ENCODE measurements at places on chromosomes 2 and 18. TPM values are rescaled to one million over a fixed set of nuclear protein-coding genes. Genes with fewer than 3 reads are reported as not detected.

GRCh38 chr2:219445220-219445640 is 10.6 kb downstream of the SPEG start:
- H3K4me3 ChIP-seq: no peak overlapping the region
- peaks cover 11% of the 10 kb centered on the region for H3K27me3 ChIP-seq
- no peaks in the 10 kb centered on the region for H3K36me3 ChIP-seq
- H3K4me1 ChIP-seq: peaks cover 14% of the 10 kb centered on the region

DNA sequence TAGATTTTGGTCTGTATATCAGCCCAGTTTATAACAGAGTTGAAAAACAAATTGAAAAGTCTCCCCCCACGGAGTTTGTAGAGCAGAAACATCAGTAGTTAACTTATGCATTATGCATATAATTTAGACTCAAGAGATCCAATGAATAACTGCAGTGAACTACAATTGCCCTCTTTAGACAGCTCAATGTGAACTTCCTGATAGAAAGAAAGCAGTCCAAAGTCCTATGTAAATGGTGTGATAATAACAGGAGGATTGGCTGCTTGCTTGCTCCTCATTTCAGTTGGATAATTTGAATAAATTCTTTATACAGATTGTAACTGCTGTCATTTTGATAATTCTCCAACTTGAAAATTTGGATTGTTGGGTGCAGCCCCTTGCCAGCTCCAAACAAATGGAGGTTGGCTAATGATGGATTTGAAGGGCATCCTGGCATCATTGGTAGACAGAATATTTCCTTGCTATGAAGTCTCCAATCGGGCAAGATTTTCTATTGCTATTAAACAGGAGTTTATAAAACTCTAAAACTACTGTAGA is 297.1 kb downstream of the ASXL3 start:
- H3K4me1 ChIP-seq: no peaks in the 10 kb centered on the region
- no peak overlapping the region for H3K4me3 ChIP-seq
- no peak for DNase-seq
- H3K27me3 ChIP-seq: no peaks in the 10 kb centered on the region
- no peak overlapping the region for H3K27ac ChIP-seq
- H3K36me3 ChIP-seq: no peaks in the 10 kb centered on the region

ARHGAP25 gene
- 6.4 TPM for total RNA-seq

TUBB8B gene
- not detected for total RNA-seq

GRCh38 chr2:189337656-189338055 is 103.6 kb upstream of the WDR75 start:
- H3K27me3 ChIP-seq: no peaks in the 10 kb centered on the region
- H3K4me1 ChIP-seq: no peaks in the 10 kb centered on the region
- no peak for DNase-seq

DNA sequence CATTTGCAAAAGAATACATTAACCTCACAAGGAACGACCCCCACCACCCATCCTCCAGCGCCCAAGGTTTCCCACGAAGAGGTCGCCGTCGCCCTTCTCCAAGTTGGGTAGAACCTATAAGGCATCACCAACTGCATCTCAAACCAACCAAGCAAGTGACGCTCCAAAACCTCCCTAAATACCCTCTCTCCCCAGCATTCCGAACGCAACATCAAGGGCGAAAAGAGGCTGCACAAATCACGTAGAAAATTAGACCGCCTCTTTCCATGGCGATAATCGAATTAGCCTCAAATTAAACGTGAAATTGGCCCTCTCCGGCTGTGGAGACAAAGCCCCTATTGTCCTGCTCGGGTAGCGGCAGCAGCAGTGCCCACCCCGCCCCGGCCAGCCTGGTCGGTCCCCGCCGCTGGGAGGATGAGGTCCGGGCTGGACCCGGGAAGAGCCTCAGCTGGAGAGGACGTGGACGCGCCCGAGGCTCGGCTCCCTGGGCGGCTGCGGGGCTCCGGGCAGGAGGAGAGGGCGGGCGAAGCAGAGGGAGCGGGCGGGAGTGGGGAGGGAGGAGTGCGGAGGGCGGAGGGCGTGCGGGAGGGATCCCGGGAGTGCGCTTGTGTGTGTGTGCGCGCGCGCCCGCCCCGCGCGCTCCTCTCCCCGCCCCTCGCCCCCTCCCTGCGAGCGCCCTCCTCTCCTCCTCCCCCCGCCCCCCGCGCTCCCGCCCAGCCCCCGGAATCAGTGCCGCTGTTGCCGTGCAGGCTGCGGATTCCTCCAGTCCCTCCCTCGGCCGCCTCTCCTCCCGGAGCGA is at the start of gene SPTBN1:
Gene SPTBN1 (plus strand): TSS at position 765 of the 799 bp plus-strand sequence. CDS start 70,092 bp downstream, outside the sequence.
- no peaks in the 10 kb centered on the region for H3K36me3 ChIP-seq
- peak within 1 kb of the TSS; percentile 90 for H3K27ac ChIP-seq
- H3K27me3 ChIP-seq: no peaks in the 10 kb centered on the region
- H3K4me3 ChIP-seq: peak within 1 kb of the TSS; percentile 51
- peak; percentile 77 for DNase-seq
- no peaks in the 10 kb centered on the region for H3K4me1 ChIP-seq

- H3K4me3 ChIP-seq: no peak overlapping the region
- no peak overlapping the region for H3K27ac ChIP-seq
- no peaks in the 10 kb centered on the region for H3K36me3 ChIP-seq
- H3K27me3 ChIP-seq: peaks cover 11% of the 10 kb centered on the region
- no peak for DNase-seq
Observed at GRCh38 chr18:25284861-25285550, 67.0 kb downstream of the ZNF521 start.

- H3K27ac ChIP-seq: no peak overlapping the region
- no peaks in the 10 kb centered on the region for H3K4me1 ChIP-seq
- H3K36me3 ChIP-seq: no peaks in the 10 kb centered on the region
- H3K4me3 ChIP-seq: no peak overlapping the region
Observed at GRCh38 chr2:107025869-107026380, 140.0 kb upstream of the ST6GAL2 start.

GRCh38 chr18:57649556-57650500 is 28.2 kb upstream of the NARS1 start:
- no peak overlapping the region for H3K4me3 ChIP-seq
- no peak overlapping the region for H3K27ac ChIP-seq
- no peaks in the 10 kb centered on the region for H3K27me3 ChIP-seq
- DNase-seq: no peak
- no peaks in the 10 kb centered on the region for H3K36me3 ChIP-seq
- peaks cover 1% of the 10 kb centered on the region for H3K4me1 ChIP-seq

NT5C1B gene
- total RNA-seq: not detected

DNA sequence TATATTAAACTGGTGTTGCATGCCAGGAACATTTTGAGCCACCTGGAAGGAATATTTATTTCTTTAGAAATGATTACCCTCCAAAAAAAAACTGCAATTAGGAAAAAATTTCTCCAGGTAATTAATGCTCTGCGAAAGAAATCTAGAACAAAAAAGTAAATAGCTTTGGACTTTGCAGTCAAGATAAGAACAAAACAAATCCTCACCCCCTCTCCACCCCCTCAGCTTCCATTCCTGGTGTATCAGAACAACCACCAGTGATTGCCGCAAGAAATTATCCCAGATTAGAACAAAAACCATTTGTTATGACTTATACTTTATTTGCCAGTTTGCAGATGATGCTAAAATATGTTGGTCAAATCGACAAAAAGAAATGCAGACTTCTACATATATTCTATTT is 17.0 kb upstream of the TCF7L1 start:
- no peak overlapping the region for H3K27ac ChIP-seq
- no peaks in the 10 kb centered on the region for H3K36me3 ChIP-seq
- H3K4me1 ChIP-seq: peaks cover 28% of the 10 kb centered on the region
- no peak overlapping the region for H3K4me3 ChIP-seq
- no peaks in the 10 kb centered on the region for H3K27me3 ChIP-seq

DNA sequence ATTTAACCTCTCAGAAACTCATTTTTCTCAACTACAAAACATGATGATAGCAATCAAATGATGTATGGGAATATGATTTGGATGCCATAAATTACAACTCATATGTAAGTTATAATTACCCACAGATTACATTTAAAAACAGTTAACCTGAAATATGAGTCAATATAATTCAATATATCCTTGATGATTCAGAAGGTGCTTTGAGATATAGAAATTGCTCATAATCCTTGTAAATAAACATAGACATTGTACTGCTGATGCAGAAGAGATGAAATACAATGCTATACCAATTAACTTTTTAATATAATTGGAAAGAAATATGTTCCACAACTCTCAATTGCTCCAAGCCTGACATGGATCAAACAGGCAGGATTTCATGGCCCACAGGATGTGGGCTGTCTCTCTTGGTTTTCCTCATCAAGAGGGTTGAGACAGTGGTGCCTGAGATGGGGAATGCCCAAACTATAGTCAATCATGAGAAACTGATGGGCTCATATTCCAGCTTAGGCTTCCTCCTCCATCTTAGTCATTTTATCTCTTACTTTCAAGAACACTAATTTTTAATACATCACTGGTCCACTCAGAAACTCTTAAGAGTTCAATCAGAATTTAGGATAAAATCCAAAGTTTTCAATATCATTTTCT is 49.4 kb downstream of the NCKAP5 start:
- H3K27ac ChIP-seq: no peak overlapping the region
- H3K4me3 ChIP-seq: no peak overlapping the region
- H3K4me1 ChIP-seq: peaks cover 8% of the 10 kb centered on the region
- DNase-seq: no peak
- no peaks in the 10 kb centered on the region for H3K27me3 ChIP-seq

DNA sequence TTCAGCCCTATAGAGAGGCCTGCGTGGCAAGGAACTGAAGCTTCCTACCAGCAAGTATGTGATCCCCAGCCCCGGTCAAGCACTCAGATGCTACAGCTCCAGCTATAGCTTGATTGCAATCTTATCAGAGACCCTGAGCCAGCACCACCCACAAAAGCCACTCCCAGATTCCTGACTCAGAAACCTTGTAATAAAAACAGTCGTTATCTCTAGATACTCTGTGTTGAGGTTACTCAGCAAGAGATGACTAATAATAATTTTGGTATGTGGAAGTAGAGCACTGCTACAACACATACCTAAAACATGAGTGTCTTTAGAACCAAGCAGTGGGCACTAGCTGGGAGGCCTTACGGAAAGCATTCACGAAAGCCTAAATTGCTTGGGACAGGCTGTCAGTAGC is 216.9 kb downstream of the UXS1 start:
- no peak for DNase-seq
- H3K4me3 ChIP-seq: no peak overlapping the region
- no peaks in the 10 kb centered on the region for H3K27me3 ChIP-seq
- no peak overlapping the region for H3K27ac ChIP-seq
- H3K36me3 ChIP-seq: no peaks in the 10 kb centered on the region

DNA sequence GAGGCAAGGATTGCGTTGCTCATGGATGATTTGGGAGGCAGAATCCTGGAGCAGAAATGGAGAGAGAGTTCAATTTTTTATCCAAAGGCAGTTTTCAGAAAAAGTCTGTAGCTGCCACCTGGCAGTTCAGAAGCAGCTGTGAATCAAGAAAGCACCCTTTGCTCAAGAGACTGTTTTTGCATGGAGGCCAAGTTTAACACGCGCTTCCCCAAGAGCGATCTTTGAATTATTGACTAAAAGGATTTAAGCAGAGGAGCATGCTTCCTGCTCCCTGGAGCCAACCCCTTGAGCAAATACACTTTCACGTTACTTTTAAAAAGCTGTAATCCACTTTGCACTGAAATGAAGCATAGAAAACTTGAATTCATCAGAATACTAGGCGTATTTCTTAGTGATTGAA is 252.4 kb downstream of the RNF144A start:
- no peaks in the 10 kb centered on the region for H3K36me3 ChIP-seq
- H3K4me3 ChIP-seq: no peak overlapping the region
- DNase-seq: no peak
- no peak overlapping the region for H3K27ac ChIP-seq

- H3K36me3 ChIP-seq: no peaks in the 10 kb centered on the region
- no peak overlapping the region for H3K27ac ChIP-seq
- no peak for DNase-seq
- no peak overlapping the region for H3K4me3 ChIP-seq
- no peaks in the 10 kb centered on the region for H3K27me3 ChIP-seq
- no peaks in the 10 kb centered on the region for H3K4me1 ChIP-seq
Observed at GRCh38 chr2:130819608-130820278, 17.0 kb upstream of the ARHGEF4 start.

- H3K27me3 ChIP-seq: no peaks in the 10 kb centered on the region
- no peak for DNase-seq
- peaks cover 7% of the 10 kb centered on the region for H3K36me3 ChIP-seq
- H3K4me1 ChIP-seq: no peaks in the 10 kb centered on the region
Observed at GRCh38 chr2:121722479-121722878, 14.2 kb downstream of the NIFK start.

DNA sequence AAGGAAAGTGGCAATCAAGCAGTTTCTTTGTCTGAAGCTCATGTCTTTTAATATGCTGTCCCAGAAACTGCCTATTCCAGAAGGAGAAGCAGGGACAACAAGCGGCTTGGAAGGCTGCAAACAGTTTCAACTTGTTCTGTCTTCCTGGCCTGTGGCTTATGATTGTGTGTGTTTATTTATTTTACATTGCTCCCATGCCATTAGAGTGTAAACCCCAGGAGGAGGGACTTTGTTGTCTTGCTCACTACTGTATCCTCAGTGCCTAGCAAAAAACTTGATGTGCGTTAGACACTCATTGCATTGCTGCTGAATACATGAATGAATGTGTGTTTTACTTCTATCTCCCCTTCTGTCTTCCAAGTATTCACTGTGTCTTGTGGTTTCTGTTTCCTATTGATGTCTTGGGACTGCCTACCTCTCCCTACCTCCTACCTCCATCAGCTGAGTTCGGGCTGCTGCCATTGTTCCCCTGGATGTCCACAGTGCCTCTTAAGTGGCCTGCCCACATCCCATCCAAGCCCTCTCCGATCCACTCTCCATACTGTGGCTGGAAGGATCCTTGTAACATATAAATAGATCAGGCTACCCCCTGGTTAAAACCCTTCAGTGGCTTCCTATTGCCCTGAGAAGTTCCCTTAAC is 261.4 kb downstream of the DYSF start:
- H3K4me1 ChIP-seq: no peaks in the 10 kb centered on the region
- no peaks in the 10 kb centered on the region for H3K27me3 ChIP-seq
- no peak overlapping the region for H3K27ac ChIP-seq
- no peak overlapping the region for H3K4me3 ChIP-seq

FAM237A gene
- not detected for total RNA-seq

GRCh38 chr2:130836501-130837174 is at the start of gene ARHGEF4:
Gene ARHGEF4, plus strand, starts transcription at chr2:130836914. Its CDS starts 40 bp downstream, at chr2:130836954.
- no peaks in the 10 kb centered on the region for H3K36me3 ChIP-seq
- peak; percentile 46 for DNase-seq
- H3K4me1 ChIP-seq: no peaks in the 10 kb centered on the region
- H3K27me3 ChIP-seq: no peaks in the 10 kb centered on the region
- H3K4me3 ChIP-seq: no peak within 1 kb of the TSS

GRCh38 chr18:10524507-10525370 is 1.1 kb upstream of the NAPG start:
- H3K27me3 ChIP-seq: no peaks in the 10 kb centered on the region
- H3K4me3 ChIP-seq: peak overlapping the region; percentile 92
- no peak for DNase-seq
- no peaks in the 10 kb centered on the region for H3K36me3 ChIP-seq
- peak overlapping the region; percentile 60 for H3K27ac ChIP-seq

MFSD2B gene
- total RNA-seq: 0.08 TPM

EFR3B gene
- total RNA-seq: 0.33 TPM

DSG1 gene
- total RNA-seq: 0.61 TPM

DNAJC5G gene
- not detected for total RNA-seq

GRCh38 chr18:12659904-12660605 is 2.1 kb upstream of the SPIRE1 start:
- no peaks in the 10 kb centered on the region for H3K36me3 ChIP-seq
- DNase-seq: peak; percentile 38
- no peak overlapping the region for H3K4me3 ChIP-seq
- no peak overlapping the region for H3K27ac ChIP-seq
- H3K4me1 ChIP-seq: peaks cover 10% of the 10 kb centered on the region

- H3K4me1 ChIP-seq: no peaks in the 10 kb centered on the region
- H3K4me3 ChIP-seq: no peak overlapping the region
- H3K27ac ChIP-seq: no peak overlapping the region
- H3K27me3 ChIP-seq: no peaks in the 10 kb centered on the region
Observed at GRCh38 chr18:42275138-42275535, 320.1 kb downstream of the PIK3C3 start.

GRCh38 chr18:11809895-11810294 is 41.3 kb upstream of the CHMP1B start:
- H3K4me1 ChIP-seq: no peaks in the 10 kb centered on the region
- DNase-seq: no peak
- no peaks in the 10 kb centered on the region for H3K27me3 ChIP-seq
- H3K27ac ChIP-seq: no peak overlapping the region
